ENCODE measurements at places on chromosomes 1 and 21.

DNA sequence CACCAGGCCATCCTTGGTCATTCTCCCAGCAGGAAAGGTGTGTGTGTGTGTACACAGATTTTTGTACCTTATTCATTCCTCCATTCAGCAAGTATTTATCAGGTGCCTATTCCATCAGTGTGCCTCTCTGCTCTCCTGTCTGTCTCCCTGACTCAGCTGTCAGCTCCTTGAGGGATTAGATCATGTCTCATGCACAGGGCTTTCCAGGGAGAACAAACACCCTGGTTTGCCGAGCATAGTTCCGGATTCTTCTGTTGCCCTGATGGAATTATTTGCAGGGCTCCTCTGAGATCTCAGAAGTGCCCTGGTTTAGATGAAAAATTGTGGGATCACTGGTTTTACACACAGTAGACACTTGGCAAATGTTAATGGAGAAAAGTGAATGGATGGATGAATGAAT is 8.1 kb upstream of the SDHB start:
- DNase-seq: no peak

- DNase-seq: peak; percentile 23
Observed at GRCh38 chr1:203592730-203593129, 33.9 kb upstream of the ATP2B4 start.

- no peak for DNase-seq
Observed at GRCh38 chr1:24694380-24694843, 50.8 kb upstream of the CLIC4 start.

GRCh38 chr1:165134431-165134830 is 222.1 kb downstream of the LMX1A start:
- no peak for DNase-seq

GRCh38 chr21:44520326-44521300 is 19.4 kb downstream of the KRTAP10-1 start:
- DNase-seq: no peak

DNA sequence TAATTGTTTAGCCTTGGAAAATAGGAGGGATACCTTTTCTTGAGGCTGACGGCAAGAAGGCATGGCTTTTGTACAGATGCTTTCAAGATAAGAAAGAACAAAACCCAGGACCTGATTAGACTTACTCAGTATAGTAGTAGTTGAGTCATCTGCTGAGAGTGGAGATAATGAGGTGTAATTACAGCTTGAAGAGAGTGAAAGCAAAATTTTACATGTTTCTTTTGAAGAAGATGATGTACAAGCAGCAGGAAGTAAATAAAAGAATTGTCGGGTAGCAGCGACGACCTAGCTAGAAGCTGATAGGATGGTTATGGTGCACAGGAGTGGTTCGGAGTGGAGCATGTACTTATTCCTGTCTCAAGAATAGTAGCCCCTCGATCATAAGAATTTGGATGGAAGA is 6.6 kb downstream of the ANGPTL1 start:
- no peak for DNase-seq

DNA sequence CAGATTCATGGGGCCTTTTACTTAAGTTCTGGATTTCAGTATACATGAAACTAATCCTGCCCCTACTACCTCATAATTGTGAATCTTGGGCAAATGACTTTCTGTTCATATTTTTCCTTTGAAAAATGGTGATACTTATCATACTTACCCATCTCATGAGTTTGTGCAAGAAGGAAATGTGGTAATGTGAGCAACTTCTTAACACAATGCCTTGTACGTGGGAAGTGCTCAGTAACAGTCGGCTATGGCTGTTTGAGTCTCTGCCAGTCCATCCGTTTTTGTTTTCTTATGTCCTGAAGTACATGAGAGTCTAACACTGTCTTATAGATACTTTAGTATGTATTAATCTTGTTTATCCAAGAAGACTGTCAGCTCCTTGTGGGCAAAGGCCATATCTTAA is 86.5 kb downstream of the PATJ start:
- no peak for DNase-seq

GRCh38 chr1:80523861-80524260 is 1276.9 kb upstream of the ADGRL2 start:
- no peak for DNase-seq

DNA sequence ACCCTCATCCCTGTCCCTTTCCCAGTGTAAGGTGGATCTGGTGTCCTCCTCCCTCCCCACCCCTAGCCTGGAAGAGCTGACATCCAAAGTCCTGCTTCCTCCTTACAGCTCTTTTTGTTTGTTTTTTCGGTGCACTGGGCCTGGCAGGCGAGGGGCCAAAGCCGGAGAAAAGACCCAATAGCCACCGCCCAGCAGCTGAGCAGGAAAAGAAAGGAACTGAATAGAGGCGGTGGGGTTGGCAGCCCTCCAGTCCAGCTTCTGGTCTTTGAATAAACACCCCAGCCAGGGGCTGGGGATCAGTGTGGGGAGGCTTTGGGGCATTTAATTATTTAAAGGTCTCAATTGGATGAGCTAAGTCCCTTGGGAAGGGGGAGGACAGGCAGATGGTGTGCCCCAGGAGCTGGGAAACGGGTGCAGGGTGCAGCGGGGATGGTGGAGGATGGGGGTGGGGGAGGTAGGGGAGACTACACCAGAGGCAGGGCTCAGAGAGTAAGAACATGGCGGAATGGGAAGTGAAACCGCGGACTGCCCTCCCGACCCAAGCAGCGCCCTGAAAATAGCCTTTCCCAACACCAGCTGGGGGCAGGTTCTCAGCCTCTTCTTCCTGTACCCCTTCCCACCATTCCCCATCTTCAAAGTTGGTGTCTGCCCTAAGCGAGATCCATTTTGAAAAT is 20.2 kb downstream of the BTG2 start:
- DNase-seq: no peak

GRCh38 chr1:196655071-196655470 is 3.2 kb downstream of the CFH start:
- DNase-seq: no peak

GRCh38 chr1:98921817-98922216 is 82.8 kb downstream of the PLPPR5 start:
- DNase-seq: no peak

- no peak for DNase-seq
Observed at GRCh38 chr21:43861706-43862105, 3.3 kb upstream of the AGPAT3 start.

DNA sequence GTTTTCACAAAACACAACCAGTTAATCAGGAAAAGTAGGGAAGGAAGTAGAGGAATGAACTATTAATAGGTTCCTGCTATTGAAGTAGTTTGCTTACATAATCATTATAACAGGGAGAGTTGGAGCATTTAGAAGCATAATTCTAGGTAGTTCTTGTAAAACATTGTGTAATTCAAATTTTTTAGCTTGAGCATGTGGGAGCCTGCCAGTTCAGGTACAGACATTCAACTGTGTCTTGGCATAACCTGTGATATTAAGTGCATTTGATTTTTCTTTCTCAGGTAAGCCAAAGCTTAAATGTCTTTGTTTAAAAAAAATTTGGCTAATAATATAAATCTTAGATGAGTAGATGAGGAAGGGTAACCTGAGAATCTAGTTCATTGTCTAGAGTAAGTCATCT is 3.4 kb downstream of the YTHDF2 start:
- no peak for DNase-seq

- DNase-seq: no peak
Observed at GRCh38 chr1:6426277-6426971, 1.8 kb downstream of the ESPN start.

GRCh38 chr1:117392771-117393170 is 25.5 kb downstream of the MAN1A2 start:
- DNase-seq: no peak

GRCh38 chr1:201970334-201971159 is 11.9 kb upstream of the RNPEP start:
- no peak for DNase-seq

DNA sequence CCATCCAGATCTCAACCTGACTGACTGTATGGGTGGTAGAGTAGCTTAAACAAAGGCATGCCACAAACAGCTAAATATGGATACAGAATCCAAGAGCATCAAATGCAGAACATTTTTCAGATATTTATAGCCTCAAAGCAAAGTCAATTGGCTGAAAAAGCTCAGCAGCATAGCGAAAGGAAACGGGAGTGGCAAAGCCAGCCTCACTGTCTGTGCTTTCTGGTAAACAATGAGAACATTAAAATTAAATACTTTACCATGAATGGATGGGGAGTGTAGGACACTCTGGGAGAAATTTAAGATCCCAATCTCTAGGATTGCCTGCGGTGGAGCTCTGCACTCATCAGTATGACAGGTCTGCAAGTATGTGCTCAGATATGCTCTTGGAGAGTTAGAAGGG is 4.4 kb downstream of the RASAL2 start:
- DNase-seq: no peak
